ENCODE measurements at places on chromosomes 16 and 17.

DNA sequence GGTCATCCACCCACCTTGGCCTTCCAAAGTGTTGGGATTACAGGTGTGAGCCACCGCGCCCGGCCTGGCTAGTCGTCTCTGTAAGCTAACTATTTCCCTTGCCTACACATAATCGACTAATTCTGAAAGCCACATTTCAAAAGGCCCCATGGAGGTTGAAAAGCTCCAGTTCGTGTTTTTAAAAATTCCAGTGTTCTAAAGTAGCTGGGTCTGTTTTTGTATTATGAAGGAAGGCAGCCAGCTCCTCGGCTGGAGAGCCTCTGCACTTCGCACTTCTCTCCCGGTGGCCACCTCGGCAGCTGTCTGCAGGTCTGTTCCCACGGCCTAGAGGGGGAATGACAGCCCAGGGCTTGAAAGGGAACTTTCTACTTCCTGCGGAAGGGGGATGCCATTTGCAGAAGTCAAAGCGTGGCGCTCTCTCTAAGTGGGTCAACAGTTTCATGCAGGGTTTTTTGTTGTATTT lies 16.9 kb downstream of the HASPIN start:
- peak; percentile 24 for DNase-seq

DNA sequence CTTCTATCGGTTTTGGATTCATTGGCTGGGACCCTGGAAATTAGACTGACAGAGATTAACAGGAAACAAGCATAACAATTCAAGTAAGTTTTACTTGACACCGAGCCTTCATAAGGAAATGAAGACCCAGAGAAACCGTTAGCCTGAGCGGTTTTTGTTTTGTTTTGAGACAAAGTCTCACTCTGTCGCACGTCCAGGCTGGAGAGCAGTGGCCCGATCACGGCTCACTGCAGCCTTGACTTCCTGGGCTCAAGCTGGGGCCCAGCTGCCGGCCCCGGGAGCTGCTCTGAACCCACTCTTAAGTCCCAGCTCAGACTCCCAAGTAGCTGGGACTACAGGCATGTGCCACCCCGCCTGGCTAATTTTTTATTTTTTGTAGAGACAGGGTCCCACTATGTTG lies 321.3 kb downstream of the SEC14L1 start:
- no peak for DNase-seq

DNA sequence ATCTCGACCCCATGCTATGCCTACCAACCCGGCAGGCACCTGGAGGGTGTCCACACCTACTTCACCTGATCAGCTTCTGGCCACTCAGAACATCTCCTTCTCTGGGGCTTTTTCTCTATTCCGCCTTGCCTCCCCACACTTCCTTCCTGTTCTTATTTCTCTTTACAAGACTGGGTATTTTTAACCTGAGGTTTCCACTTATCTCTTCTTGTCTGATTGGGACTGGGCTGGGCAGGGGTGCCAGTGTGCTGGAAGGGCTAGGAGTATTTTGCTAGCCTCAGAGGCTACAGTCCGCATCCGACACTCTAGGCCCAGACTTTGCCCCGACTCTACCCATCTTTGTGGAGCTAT lies 26.2 kb upstream of the ZNF652 start:
- DNase-seq = no peak

DNA sequence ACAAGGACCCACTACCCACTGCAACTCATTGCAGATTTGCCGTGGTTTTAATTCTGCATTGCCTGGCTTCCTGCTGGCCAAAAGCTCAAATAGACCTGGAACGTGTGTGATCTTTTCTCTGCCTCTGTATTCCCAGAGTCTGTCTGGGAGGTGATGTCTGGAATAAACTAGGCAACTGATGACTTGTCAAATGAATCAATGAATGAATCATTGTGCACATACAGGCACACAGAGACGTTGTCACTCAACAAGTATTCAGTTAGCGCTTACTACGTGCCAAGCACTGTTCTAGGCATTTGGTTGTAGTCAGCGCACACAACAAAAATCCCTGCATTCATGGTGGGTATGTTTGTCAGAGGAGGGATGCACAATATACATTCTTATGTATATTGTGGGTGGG lies 8.9 kb downstream of the TMEM132E start:
- no peak for DNase-seq

DNA sequence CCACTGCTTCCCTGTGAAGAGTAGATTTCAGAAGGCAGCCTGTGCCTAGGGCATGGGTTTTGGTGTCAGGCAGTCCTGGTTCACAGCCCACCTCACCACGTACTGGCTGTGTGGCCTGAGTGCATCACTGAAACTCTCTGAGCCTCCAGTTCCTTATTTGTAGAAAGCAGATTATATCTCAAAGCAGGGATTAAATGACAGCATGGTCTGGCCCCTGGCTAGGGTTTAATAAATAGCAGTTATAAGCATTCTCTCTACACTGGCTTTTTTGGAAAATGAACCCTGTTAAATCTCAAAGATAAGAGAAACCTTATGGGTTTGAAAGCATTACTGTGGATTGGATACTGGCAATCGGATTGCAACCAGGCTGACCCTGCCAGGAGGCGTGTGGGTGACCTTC lies 2.9 kb upstream of the MT1M start:
- no peak for DNase-seq

DNA sequence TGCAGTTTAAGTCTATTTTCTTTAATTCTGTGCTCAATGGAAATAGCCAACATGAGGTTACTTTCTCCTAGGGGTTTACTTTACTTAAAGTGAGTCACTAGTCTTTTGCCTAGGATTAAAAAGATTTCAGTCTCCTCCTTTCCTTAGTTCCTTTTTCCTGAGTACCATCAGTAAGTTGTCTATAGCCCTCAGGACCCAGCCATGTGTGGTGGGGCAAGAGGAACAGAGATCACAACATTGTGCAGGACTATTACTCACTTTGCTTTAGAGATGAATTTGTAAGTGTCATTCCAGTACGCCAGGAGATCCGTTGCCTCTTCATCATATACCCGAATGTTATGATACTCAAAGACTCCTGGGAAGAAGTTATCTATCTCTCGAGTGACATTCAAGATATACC lies 27.7 kb upstream of the CORO6 start:
- DNase-seq = no peak

GRCh38 chr17:80701730-80702129 lies 157.1 kb downstream of the RPTOR start:
- no peak for DNase-seq

GRCh38 chr17:63309021-63309420 lies 137.1 kb downstream of the CYB561 start:
- no peak for DNase-seq

GRCh38 chr17:29138184-29138955 lies 41.8 kb downstream of the MYO18A start:
- DNase-seq = peak; percentile 68

GRCh38 chr16:71353736-71354135 lies 4.8 kb upstream of the CALB2 start:
- DNase-seq = no peak

DNA sequence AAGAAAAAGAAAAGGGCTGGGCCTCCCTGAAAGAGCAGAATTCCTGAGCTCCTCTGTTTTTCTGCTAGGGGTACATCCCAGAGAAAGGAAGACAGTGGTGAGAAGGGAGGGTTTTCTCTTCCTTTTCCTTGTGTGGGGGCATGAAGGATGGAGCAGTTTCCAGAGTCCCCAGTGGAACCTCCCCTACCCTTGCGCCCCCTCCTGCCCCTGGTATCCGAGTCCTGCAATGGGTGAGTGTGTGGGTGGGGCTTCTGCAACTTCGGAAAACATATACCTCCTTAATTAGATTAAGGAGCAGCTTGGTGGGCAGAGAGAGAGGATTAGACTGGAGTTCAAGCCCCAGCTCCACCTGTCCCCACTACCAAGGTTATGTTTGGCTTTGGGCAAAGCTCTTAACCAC lies 5.4 kb upstream of the GIP start:
- DNase-seq = no peak

DNA sequence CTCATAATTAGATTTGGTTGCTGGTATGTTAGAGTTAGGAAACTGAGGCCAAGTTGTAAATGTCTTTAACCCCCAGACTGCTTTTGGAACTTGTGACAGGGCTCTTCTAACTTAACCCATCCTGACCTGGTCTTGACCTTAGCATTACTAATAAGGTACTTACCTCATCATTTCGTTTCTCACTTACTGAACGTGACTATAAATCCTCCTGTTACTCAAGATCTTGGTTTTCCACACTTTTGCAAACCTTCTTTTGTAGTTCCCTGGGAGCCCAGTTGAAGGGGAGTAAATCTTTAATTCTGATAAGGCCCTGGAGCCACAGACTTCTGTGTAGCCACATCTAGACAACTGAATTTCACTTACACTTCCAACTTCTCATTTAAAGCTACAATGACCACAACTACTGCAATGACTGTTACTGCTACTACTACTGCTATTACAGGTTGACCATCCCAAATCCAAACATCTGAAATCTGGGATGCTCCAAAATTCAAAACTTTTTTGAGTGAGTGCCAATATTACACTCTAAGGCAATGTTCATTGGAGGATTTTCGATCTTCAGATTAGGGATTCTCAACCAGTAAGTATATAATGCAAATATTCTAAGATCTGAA lies 248.8 kb upstream of the TBX2 start:
- DNase-seq = no peak

- DNase-seq = no peak
Measured at GRCh38 chr17:6457688-6458459, 13.6 kb downstream of the PIMREG start.

GRCh38 chr17:3037259-3037658 lies 26.1 kb downstream of the OR1D5 start:
- no peak for DNase-seq

DNA sequence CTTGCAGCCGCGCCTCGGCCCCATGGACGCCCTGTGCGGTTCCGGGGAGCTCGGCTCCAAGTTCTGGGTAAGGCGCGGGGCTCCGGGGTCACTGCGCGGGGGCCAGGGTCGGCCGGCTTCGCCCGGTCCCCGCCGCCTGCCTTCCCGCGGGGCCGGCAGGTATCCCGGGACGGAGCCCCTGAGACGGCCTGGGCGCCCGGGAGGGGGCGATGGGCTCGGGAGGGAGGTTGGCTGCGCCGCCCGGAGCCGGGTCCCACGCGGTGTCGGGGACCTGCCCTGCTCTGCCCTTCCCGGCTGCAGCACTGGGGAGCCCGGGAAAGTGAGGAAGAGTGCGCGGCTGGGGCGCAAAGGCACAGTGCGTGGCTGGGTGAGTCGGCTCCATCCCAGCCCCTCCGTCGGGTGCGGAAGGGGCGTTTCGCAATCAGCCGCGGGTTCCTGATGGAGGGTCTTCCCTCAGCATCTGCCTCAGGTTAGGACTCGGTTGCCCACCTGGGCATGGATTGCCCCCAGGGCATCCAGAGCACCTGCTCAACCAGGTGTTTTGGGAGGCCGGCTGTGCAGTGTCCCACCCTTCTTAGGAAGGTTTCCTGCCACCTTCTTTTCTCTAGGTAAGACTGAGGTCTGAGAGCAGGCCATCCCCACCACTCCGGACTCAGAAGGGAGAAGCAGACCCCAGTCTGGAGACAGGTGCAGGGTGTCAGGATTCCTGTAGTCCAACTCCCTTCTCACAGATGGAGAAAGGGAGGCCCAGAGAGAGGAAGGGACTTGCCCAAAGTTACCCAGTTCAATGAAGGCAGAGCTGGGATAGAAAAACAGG lies 442 bp downstream of the ABCC3 start:
- DNase-seq = no peak

GRCh38 chr17:31562376-31562840 lies 170.9 kb downstream of the RAB11FIP4 start:
- DNase-seq = no peak

DNA sequence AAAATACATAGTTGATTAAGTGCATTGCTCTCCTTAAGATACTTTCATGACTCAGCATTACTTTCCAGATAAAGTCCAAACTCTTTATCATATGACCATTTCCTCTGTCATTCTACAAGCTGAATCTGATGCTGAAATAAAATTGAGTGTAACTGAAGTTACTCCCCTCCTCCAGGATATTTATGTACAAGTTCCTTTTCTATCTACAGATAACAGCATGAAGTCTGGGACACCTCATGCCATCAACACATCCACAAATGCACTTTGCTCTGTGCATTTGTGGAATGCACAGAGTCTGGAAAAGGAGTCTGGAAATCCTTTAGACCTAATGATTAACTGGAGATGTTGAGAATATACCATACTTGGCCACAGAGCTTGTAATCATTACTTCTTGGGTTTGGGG lies 60.5 kb downstream of the ACSM2B start:
- no peak for DNase-seq

DNA sequence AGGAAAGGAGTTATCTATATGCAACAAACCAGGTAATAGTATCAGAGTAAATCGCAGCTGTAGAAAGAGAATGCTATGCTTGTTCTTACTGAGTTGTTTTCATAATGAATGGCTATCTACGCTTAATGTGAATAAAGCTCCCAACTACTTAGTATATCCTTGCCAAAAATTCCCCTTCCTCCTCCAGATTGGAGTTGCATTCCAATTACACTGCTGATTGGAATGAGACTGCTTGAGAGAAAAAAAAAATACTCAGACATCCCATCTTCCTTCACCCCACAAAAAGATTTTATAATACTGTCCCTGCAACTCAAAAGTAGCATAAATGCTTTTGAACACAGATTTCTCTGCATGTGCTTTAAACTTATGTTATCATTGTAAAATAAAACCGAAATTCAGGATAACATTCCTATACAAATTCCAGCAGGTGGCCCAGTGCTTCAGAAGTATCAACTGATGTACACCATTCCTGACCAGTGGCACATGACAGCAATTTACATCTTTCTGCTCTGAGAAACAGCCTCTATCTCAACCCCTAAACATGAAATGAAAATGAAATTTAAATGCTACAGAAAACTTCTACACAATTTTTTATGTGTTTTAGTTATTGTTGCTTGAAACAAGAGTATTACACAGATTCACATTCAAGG lies 47.0 kb downstream of the SMURF2 start:
- no peak for DNase-seq

GRCh38 chr16:57677622-57678369 lies 9.7 kb downstream of the ADGRG3 start:
- no peak for DNase-seq

DNA sequence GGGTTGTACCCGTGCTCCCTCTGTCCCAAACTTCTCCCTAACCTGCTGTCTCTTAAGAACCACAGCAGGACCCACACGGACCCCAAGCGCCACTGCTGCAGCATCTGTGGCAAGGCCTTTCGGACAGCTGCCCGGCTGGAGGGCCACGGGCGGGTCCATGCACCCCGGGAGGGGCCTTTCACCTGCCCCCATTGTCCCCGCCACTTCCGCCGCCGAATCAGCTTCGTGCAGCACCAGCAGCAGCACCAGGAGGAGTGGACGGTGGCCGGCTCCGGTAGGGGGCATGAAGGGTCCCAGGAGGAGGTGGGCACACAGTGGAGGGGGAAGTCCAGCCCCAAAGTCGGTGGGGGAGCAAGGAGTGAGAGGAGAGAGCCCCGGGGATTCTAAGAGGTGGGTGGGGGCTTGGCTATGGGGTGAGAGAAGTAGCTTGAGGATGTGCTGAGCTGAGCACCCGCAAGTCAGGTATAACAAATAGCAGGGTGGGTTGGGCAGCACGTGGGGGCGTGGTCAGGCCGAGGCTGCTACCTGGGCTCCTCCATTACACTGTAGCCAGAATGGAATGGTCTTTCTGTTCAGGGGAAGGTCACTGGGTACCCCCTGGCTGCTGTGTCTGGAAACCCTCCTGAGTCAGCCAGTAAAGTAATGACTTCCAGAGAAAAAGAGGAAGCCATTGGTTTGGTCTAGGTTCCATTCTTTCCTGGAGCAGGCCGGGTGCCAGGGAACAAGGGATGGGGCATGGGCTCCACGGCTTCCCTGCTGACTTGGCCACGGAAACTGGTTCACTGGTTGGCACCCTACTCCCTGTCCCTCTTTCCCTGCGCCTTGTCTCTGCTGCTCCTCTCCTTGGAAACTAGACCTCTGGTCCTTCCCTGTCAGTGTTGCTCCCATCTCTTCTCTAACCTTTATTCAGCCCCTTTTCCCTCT lies 7.1 kb downstream of the PRSS53 start:
- DNase-seq = no peak

- no peak for DNase-seq
Measured at GRCh38 chr16:28258567-28258966, 33.8 kb upstream of the SBK1 start.

Data from stimulated activated naive CD4-positive, alpha-beta T cell treated with Interleukin-2 at 50 U/mL for 16 hours (primary cell).